Pancreas (tissue), 10 donors: ENCODE measurements at places on chromosomes 6 and 20.

- DNase-seq: peak; percentile 89
Observed at GRCh38 chr6:133837801-133838349, 51.0 kb upstream of the TCF21 start.

GRCh38 chr6:26157251-26158075, 70.2 kb downstream of the HFE start:
- DNase-seq: no peak

- DNase-seq: no peak
Observed at GRCh38 chr6:88619951-88620350, 343.5 kb downstream of the RNGTT start.

- peak; percentile 58 for DNase-seq
Observed at GRCh38 chr6:158475344-158476302, 84.3 kb upstream of the TMEM181 start.

- DNase-seq: no peak
Observed at GRCh38 chr20:50038574-50038991, 55.8 kb downstream of the SNAI1 start.

GRCh38 chr6:151242420-151242861, 2.7 kb downstream of the AKAP12 start:
- no peak for DNase-seq

- DNase-seq: no peak
Observed at GRCh38 chr6:154462425-154462824, 48.1 kb downstream of the CNKSR3 start.

DNA sequence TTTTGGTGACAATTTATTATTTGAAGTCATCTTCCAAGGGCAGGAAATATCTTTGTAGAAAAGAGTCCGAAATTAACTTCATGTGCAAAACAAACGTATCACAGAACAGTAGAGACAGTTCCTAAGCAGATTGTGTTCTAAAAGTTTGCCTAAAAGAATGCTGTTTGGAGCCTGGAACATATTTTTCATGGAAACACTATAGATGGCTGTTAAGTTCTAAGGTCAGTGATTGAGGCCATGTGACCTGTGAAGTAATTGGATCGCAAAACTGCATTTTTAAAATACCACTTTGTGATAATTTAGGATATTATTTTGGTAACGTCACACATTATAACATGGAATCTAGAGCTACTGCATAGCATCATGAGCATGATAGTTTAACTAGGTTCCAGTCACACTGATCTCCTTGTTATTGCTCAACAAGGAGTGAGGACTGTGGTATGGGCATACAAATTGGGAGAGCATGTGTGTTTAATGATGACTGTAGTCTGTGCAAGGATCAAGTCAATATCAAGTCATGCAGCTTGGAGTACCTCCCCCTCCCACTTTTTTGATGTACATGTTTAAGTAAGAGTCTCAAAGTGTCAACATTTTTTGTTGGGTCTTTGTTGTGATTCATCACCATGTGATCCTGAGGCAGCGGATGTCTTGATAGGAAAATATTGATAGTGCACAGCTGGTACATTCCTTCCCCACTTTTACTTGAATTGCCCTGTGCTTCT, 609.3 kb upstream of the CITED2 start:
- no peak for DNase-seq
